ENCODE measurements at places on chromosomes 7 and 10.
A peak's percentile ranks its signal among the peaks of the same experiment; 100 is the strongest.

DNA sequence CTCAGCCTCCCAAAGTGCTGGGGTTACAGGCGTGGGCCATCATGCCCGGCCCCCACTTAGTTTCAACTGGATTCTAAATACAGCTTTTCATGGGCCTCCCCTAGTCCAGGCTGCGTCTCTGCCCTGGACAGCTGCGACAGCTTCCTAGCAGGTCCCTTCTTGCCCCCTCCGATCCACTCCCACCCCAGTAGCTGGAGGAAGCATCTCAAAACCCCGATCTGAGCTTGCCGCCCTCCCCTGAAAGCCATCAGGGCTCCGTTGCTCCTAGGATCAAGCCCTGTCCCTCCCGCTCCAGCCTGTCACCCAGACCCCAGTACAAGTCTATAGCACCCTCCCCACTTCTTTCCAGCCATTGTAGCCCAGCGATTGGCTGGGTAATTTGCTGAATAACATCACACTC lies 64.5 kb downstream of the VWA2 start:
- DNase-seq, result no peak

DNA sequence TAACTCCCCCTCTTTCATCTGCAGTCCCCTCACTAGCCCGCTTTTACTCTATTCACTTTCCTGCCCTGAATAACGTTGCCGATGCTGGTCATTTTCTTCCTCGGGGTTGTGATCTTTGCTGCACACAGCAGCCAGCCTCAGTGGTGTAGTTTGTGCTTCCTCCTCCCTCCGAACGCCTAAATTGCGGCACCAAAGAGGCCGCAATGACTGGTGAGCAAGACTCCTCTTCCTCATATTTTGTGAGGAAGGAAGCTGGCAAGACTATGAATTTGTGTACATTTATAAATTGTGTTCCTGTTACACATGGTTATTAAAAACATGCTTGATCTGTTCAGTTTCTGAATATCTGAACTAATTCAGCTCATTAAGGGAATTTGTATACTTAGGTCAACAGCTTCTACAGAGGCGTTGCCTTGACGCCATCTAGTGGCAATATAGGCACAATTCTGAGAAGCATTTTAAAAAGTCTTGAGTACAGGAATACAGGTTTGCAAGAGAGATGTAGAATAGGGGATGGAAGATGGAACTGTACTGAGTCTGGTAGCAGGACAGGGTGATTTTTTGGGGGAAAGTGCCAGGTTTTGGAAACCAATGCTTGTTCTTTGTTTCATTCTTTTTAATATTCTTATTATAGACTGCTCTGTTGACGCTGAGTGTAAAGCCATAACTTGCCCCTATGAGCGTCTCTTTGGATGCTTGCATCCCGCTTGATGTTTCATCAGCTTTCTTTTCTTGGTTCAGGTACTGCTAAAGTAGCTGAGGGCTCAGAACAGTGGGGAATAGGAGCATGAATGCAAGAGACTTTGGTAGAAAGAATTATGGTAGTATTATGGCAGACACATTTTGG lies 4.1 kb upstream of the TAS2R5 start:
- peak; percentile 24 for DNase-seq

- DNase-seq, result no peak
Observed at GRCh38 chr10:131245475-131246059, 66.0 kb downstream of the TCERG1L start.

- DNase-seq, result peak; percentile 31
Observed at GRCh38 chr10:86520871-86521677, 518 bp downstream of the WAPL start.

GRCh38 chr10:44384601-44385025 lies 284 bp downstream of the CXCL12 start:
- DNase-seq, result no peak

GRCh38 chr10:127158662-127159061 lies 37.7 kb downstream of the INSYN2A start:
- no peak for DNase-seq

DNA sequence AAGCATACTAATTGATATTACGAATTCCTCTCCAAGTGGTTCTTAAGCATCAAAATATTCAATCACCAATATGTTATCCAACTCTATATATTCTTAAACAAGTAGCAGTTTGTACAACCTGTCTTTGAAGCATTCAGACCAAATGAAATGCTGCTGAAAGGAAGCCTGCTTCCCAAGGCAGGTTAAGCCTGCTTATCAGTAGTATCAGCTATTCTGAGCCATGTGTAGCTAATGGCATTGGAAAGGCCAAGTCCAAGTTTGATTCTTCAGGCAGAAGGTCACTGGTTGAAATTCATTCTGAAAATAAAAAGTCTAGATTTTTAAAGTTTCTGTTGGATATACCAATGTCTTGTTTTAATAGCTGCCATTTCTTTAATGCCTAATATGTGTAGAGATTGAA lies 328.7 kb downstream of the LHFPL3 start:
- no peak for DNase-seq

- no peak for DNase-seq
Observed at GRCh38 chr7:29611941-29612544, 48.4 kb downstream of the PRR15 start.

- no peak for DNase-seq
Observed at GRCh38 chr10:33808475-33808874, 474.0 kb upstream of the NRP1 start.

- no peak for DNase-seq
Observed at GRCh38 chr7:108452707-108453106, 3.5 kb downstream of the NRCAM start.

DNA sequence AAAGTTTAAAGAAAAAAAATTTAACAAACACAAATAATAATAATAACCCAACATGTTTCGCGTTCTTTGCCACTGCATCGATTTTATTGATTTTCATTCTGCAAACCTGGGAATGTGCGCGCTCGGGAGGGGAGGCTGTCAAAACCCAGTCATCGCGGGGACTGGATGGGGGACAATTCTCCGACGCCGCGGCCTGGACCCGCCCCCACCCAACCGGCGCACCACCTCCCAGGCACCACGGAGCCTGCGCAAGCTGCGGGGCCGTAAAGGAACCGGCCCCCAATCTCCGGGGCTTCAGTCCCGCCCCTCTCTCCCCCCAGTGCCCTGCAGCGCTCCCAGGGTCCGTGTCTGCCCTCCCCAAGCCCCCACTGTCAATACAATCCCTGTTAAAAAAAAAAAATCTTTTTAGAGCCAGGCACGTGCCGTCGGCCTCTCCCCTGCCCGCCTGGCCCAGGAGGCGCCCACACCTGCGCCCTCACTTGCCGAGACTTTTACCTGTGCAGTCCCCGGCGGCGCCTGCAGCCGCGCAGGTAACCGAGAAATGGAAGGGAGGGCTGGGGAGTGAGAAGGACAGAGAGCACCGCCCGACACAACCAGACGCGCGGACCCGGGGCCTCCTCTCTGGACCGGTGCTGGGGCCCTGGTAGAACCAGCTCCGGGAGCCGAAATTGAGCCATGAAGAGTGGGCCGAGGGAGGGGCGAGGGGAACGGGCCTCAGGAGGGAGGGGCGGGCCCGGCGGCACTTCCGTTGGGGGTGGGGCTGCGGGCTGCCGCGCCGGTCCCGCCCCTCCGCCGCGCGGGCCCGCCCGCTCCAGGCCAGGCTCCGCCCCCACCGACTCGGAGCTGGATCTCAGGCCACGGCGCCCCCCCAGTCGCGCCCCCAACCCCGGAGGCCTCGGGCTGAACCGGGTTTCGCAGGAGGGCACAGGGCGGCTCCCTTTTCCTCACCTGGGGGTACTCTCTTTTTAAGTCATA lies 7.6 kb upstream of the ZNF503 start:
- DNase-seq, result no peak

- no peak for DNase-seq
Observed at GRCh38 chr10:131774681-131775085, 126.1 kb upstream of the PPP2R2D start.

DNA sequence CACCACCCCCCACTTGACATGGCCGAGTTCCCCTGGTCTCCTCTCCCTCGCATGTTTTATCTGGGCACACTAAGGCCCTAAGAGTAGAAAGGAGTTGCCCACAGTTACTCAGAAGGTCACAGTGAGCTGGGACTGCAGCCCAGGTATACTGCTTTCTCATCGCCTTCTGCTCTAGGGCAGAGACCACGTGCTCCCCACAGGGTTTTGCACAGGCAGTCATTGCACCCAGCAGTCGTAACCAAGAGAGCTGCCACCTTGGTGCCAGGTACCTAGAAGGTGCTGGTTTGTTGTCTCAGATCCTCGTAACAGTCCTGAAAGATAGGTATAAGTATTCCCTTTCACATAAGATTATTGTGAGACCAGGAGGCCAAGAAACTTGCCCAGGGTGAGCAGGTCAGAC lies 1.8 kb downstream of the MINDY4 start:
- no peak for DNase-seq

DNA sequence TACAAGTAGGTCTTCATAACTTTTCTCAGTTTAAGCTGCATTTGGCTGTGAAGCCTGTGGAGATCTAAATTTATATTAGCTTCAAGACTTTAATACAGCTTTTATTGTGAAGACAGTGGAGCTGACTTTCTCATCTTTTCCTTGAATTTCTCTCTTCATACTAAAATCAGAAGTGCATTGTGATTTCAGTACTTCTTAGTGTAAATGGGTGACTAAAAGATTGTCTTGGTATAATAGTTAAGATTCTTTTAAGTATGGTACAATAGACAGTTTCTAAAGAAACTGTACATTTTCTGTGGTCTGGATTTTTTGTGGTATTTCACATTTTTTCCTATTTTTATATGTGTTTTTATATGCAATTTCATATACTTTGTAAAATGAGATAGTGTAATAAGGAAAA lies 21.0 kb upstream of the DDX21 start:
- DNase-seq, result no peak
